AG09319 (cell line): ENCODE measurements at places on chromosomes 4 and X.
A peak's percentile ranks its signal among the peaks of the same experiment; 100 is the strongest.

GRCh38 chr4:19158107-19158809, 1093.4 kb upstream of the SLIT2 start:
- DNase-seq = no peak

- DNase-seq = no peak
Observed at GRCh38 chr4:94486372-94486801, 34.6 kb downstream of the PDLIM5 start.

- no peak for DNase-seq
Observed at GRCh38 chr4:175790083-175790482, 22.0 kb downstream of the GPM6A start.

- DNase-seq = no peak
Observed at GRCh38 chr4:39362827-39363226, 3.3 kb downstream of the RFC1 start.

GRCh38 chr4:152217896-152218295, 318.0 kb downstream of the FBXW7 start:
- no peak for DNase-seq

DNA sequence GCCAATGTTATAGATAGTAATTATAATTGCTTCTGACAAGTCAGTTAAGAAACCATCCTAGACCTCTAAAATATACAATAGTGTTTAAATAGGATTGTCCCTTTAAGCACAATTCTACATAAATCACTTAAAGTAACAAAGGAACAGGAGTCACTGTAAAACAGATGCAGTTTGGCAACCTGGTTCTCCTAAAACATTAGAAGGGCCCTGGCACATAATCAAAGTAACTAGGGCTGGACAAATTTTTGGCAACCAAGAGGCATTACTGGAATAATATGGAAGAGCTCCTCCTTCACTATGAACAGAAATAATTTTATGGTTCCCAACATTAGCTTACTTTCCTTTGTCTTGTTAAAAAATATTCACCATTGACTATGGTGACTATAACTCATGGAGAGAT, 75.0 kb upstream of the CCDC160 start:
- no peak for DNase-seq

GRCh38 chr4:146506272-146506671, 15.5 kb downstream of the SLC10A7 start:
- DNase-seq = no peak

GRCh38 chr4:82372517-82373485, 990 bp downstream of the HNRNPD start:
- peak; percentile 15 for DNase-seq
